GM10248 (cell line): ENCODE measurements at places on chromosomes 5 and 9.

GRCh38 chr5:178419196-178419595 is 171.0 kb downstream of the COL23A1 start:
- DNase-seq = no peak

- DNase-seq = no peak
Observed at GRCh38 chr5:132677682-132678400, 4.1 kb downstream of the IL4 start.

DNA sequence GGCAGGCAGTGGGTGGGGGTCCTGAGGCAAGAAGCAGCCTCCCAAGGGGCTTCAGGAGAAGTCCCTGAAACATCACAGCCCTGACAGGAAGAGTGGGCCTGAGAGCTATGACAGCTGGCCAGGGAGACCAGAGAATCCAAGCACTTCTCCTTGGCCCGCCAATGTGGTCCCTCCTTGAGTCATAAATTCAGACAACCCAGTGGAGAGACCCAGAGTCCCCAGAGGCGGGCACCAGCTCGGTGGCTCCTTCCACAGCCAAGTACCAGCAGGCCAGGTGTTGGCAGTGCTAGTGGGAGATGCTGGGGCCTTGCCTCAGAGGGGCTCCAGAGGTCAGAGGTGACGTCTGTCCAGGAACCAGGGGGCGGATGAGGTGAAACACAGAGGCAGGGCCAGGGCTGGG is 1.6 kb upstream of the DOK3 start:
- DNase-seq = no peak

- peak; percentile 20 for DNase-seq
Observed at GRCh38 chr5:50667023-50667652, 701 bp downstream of the PARP8 start.

DNA sequence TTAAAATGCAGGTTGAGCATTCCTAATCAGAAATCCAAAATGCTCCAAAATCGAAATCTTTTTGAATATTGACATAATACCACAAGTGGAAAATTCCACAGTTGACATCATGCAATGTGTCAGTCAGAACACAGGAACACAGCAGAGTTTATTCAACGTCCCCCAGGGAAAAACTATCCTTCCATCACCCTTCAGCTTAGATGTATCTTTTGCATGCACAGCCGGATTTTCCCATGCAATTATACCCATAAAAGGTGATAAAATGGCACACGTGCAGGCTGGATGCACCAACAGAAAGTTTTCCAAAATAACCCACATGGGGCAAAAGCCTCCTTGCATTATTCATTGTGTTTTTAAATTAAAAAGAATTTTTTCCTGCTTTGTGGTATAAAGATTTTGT is 71.2 kb downstream of the RAB24 start:
- DNase-seq = no peak

- DNase-seq = no peak
Observed at GRCh38 chr5:91072881-91073280, 310.2 kb downstream of the ARRDC3 start.

DNA sequence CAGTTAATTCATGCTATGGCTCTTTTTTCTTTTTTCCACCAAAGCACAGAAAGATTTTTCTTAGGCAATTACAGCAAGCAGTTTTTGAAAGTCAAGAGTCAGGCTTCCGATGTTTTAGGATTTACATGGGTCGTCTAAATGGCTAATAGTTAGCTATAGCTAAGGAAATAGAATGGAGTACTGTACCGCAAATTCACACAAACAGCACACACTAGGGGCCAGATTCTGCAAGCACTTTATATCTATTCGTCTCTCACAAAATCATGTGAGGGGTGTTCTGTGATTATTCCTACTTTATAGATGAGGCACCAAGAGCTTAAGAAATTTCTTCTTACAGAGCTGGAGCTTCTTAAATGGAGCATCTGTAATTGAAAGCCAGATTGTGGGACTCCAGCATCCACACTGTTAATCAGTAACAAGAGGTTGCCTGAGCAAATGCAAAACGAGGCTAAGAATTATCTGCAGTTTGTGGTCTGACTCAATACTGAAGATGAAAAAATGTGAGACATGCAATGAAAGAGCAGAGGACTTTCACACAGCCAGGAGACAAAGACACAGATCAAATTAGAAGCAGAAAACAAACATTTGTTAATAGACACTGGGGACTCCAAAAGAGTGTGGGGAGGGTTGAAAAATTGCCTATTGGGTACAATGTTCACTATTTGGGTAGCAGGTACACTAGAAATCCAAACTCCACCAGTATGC is 62.7 kb upstream of the CTXN3 start:
- DNase-seq = peak; percentile 50

GRCh38 chr9:136865041-136865767 is 904 bp downstream of the EDF1 start:
- DNase-seq = no peak

GRCh38 chr9:95316274-95316673 is 1.2 kb downstream of the FANCC start:
- DNase-seq = no peak

GRCh38 chr9:4305065-4305985 is 5.5 kb upstream of the GLIS3 start:
- peak; percentile 19 for DNase-seq
